ENCODE measurements at places on chromosomes 5 and 9.

GRCh38 chr5:79800979-79801827 is 111.6 kb downstream of the CMYA5 start:
- no peak for DNase-seq

- no peak for DNase-seq
Observed at GRCh38 chr9:134393582-134394280, 67.5 kb downstream of the RXRA start.

- DNase-seq: no peak
Observed at GRCh38 chr9:110143485-110143884, 64.5 kb downstream of the C9orf152 start.

DNA sequence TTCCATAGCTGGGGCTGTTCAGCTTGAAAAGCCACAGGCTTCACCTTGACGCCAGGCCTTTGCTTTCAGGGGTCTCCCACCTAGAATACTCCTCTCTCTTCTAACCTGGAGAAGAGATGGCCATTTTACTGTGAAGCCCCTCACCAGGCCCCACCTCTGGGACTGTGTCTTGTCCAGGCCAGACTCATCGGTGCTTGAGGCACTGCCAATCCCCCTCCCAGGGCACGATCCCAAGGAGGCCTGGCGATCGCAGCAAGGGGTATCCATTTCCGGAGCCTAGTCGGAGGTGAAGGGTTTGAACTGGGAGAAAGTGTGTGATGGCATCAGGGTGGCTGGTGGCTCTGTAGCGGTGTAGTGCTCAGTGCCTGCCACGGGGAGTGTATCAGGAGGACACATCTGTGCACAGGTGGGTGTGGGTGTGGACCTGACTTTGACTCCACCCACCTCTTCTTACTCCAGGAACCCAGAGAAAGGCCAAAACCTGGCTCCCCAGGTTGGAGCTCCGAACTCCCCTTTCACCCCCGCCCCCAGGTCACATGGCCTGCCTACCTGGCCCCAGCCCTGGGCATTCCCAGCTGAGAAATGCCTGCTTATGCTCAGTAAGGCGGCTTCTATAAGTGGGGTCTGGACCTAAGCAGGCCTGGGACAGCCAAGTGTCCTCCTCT is 27.4 kb upstream of the ENHO start:
- no peak for DNase-seq

- no peak for DNase-seq
Observed at GRCh38 chr5:75558981-75559632, 47.4 kb downstream of the POLK start.

DNA sequence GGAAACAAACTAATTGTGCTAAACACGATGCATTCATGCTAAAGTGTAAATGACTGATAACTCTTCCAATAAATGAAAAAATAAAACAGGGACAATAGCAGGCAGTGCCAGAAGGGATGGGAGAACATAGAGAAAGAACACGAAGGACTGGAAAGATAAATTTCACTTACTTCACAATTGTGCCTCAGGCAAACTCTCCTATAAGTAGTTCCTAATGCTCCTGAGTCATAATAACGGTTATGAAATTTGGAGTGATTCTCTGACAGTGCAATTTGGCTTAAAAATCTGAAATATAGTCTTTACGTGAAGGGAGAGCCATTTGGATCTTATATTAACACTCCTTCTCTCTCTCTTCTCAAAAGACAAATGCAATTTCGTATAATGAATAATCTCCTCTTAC is 2218.5 kb downstream of the MAT2B start:
- no peak for DNase-seq

- no peak for DNase-seq
Observed at GRCh38 chr9:7542126-7542525, 257.5 kb downstream of the DMAC1 start.

- peak; percentile 9 for DNase-seq
Observed at GRCh38 chr5:151315998-151316597, 12.5 kb upstream of the SLC36A3 start.

- DNase-seq: no peak
Observed at GRCh38 chr9:108956022-108956630, 21.9 kb downstream of the ABITRAM start.

DNA sequence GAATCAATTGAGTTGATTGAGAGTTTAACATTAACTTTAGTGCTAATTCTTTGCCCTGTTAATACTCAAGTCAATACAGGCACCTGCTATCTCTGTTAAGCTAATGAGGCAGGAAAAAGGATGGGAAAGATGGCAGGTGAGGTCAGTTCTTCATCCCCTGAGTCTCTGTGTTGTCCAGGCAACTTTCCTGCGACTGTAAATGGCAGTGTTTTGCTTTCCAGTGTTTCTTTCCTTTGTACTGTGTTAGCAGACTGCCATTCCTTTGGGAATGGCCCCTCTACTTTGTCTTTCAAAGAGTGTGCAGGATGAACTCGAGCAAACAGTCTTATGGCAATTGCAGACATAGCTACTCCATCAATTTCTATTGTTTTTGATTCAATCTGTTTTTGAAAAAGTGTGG is 202.2 kb upstream of the VLDLR start:
- no peak for DNase-seq

DNA sequence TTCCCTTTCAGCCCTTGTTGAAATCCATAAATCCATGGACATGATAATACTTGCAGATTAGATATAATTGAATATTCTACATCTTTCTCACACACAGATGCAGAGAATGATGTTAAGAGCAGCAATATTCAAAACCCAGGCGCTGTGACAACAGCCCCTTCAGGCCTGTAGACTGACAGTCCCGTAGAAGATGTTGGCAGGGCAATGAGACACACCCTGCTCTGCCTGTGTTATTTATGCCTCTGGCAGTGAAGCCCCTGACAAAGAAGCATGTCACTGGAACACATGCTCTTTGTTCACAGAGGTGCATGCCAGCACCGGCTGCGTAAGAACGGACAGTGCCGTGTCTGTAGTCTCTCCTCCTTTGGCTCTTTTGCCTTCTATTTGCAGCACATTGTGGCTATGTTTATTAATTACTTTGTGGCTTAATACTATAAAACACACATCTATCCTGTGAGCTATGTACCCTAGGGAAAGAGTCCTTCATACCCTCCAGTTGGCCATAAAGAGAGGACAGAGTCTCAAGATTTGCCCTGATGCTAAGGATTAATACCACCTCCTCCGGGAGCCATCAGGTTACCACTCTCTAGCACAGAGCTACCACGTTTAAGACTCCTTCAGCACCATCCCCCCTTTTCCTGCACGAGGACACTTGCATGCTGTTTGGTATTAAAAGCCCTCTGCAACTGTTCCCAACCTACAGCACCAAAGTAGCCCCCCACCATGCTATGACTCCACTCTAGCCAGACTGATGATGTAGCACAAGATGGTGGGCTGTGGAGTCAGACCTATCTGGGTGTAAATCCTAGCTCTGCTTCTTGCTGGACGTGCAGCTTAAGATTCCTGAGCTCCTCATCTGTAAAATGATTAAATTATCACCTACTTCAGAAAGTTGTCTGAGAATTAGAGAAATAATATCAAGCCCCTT is 2.0 kb upstream of the ANP32B start:
- DNase-seq: no peak

DNA sequence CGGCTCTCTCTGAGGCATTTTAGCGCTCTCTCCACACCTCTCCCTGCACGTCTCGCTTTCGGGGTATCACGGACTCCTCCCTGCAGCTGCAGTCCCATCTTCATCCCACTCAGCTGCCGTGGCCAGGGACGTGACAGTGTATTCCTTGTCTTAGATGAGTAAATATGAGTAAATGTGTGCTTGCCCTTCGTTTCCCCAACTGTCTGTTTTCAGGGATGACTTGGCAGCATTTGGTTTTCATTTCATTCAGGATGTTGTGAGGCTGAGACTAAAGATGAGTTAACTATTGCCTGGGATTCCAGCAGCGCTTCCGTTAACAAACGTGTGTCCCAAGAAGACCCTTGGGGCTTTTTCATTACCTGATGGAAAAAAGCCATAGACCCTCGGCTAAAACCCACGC is 29.5 kb downstream of the GDNF start:
- DNase-seq: no peak

GRCh38 chr9:101716629-101717028 is 21.8 kb downstream of the GRIN3A start:
- DNase-seq: no peak

GRCh38 chr5:14174230-14174636 is 31.1 kb downstream of the TRIO start:
- DNase-seq: no peak

- no peak for DNase-seq
Observed at GRCh38 chr5:52725808-52726207, 61.9 kb upstream of the ITGA1 start.

DNA sequence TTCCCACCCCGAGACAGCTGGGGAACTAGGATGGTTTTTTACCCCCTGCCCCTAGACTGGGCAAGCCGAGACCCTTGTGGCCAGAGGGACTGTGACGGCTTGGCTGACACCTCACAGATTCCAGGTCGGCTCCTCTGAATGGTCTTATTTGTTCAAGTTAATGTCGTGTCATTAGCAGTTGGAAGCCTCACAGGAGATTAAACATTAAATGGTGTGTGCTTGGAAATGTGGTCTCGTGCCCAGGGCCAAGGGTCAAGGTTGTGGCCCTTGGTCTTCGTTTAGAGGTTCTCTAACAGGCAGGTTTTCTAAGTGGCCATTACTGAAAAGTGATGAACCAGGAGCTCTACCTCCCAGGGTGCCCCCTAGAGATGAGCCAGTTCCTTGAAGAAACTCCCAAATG is 61.2 kb upstream of the RXRA start:
- no peak for DNase-seq

DNA sequence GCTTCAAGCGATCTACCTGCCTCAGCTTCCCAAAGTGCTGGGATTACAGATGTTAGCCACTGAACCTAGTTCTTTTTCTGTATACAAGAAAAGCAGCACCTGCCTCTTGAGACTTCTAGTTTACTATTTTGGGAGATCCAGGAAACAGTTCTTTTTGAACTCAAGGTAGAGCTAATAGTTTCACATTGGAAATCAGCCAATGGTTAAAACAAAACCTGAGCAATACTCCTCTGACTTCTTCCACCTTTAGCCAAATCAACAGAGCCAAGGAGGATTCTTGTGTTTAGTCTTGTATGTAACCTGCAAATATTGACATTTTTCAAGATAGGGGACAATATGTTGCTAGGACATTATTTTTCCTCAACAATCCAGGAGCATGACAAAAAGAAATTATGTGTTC is 349.4 kb downstream of the SH3GL2 start:
- no peak for DNase-seq

DNA sequence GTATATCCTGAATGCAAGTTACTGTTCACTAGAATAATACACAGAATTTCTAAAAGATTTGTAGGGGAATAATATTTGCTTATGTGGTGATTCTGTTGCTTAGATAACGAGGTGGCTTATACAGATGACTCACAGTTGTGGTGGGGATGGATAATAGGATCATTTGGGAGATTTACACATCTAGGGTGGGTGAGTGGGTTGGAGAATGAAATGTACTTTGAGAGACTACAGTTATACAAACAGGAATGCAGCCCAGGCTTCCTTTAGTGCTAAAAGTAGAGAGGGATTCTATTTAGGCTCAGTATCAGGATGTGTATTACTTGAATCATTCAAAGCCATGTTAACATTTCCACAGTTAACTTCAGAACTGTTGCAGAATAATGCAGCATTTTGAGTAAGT is 1.8 kb downstream of the CTXN3 start:
- DNase-seq: no peak

DNA sequence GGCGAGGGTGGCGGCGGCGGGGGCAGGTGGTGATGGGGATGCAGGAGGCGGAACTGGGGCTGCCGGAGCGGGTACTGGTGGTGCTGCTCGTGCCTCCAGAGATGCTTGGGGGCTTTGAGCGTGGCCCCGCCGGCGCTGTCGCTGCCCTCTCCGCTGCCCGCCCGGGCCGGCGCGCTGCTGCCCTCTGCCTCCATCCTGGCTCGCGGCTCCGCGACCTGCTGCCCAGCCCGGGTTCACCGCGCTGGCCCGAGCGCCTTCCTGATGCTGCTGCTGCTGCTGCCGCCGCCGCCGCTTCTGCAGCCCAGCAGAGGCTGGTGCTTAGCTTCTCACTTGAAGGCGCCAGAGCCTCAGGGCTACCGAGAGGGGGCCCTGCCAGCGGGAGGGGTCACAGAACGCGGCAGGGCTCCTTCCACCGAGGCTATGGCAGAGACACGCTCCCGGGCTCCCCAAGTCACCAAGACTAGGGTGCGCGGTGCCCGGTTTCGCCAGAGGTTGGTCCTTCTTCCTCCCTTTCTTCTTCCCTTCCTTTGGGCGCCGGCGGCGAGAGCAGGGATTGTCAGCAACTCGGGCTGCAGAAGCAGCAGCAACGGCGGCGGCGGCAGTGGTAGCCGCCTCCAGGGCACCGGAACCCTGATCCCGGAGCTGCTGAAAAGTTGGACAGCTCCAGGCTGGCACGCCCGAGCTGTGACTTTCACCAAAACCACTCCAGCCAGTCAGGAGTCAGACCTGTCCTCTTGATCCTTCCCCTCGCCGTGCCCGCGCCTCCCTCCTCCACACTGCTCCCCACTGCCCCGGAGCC is at the start of gene PDE4D:
PDE4D (minus strand) TSS at position 298 of the 799 bp plus-strand sequence.
- DNase-seq: no peak

- no peak for DNase-seq
Observed at GRCh38 chr9:96062031-96062430, 186.5 kb downstream of the ERCC6L2 start.

GRCh38 chr9:8256880-8257279 is 457.3 kb upstream of the DMAC1 start:
- no peak for DNase-seq

DNA sequence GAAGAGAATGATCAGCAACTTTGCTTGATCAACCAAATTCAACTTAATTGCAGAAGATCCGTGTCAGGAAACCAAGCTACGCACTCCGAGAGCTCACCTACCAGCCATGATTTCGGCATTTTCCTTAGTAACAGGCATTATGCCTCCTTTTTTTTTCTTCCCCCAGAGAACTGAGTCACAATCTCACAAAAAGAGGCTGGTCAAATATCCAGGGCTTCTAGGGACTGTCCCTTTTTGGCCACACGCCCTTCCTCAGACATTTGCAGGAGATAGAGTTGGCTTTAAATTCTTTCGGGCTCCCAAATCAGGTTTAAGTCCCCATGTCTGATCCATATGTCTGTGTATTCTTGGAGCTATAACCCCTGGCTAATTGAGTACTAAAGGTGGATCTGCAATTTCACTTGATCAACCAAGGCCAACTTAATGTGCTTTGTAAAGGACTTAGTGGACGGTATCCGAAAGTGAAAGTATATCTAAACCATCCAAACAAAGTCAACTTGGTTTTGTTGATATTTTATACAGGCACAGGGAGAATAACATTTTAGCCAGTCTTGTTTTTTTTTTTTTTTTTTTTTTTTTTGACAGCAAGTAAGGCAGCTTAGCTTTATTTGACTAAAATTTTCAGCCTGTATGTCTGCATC is 100.8 kb upstream of the TBCA start:
- DNase-seq: no peak

- DNase-seq: no peak
Observed at GRCh38 chr5:38782180-38782835, 63.5 kb upstream of the OSMR start.

DNA sequence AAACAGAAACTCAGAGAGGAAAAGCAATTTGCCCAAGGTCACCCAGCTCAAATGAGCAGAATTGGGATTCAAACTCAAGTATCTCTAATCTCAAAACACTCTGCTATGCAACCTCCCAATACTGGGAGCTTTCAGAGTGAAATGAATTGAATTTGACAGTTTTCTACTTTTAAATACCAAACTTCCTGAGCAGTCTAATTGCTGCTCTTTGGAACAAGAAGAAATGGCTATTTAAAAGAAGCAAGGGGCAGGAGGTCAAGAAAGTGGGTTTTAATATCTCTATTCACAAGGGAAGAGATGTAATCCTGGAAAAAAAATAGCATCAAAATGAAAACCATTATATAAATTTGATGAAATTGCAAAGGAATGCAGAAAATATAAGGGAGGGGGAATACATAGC is 142.6 kb downstream of the INSYN2B start:
- no peak for DNase-seq
